ENCODE measurements at places on chromosomes 4 and X. TPM values are rescaled to one million over a fixed set of nuclear protein-coding genes. Genes with fewer than 3 reads are reported as not detected.

The BTC gene
- total RNA-seq: not detected

The PDGFRA gene
- total RNA-seq: not detected

The SYTL4 gene
- not detected for total RNA-seq

The NXF2B gene
- not detected for total RNA-seq

The SORCS2 gene
- total RNA-seq: not detected

The P2RY10 gene
- total RNA-seq: 46.4 TPM

The SLC16A2 gene
- 0.12 TPM for total RNA-seq

The EVC gene
- total RNA-seq: 0.69 TPM

The TEX13B gene
- total RNA-seq: not detected

The RPS6KA6 gene
- total RNA-seq: not detected

The NALF2 gene
- total RNA-seq: 0.15 TPM

The DGAT2L6 gene
- not detected for total RNA-seq

The ZNF275 gene
- total RNA-seq: 20.2 TPM

The DOCK11 gene
- total RNA-seq: 76.6 TPM

The TLR8 gene
- total RNA-seq: not detected

The GLRA3 gene
- not detected for total RNA-seq

The AREG gene
- not detected for total RNA-seq

The ARHGEF6 gene
- total RNA-seq: 97.2 TPM

The PRSS12 gene
- total RNA-seq: not detected

The CXCL11 gene
- total RNA-seq: not detected

The NSUN7 gene
- not detected for total RNA-seq

The HPSE gene
- 26.1 TPM for total RNA-seq

The PCSK1N gene
- total RNA-seq: 0.33 TPM

The TRAM1L1 gene
- total RNA-seq: not detected

The CSAG3 gene
- total RNA-seq: 0.62 TPM

The SEC24D gene
- total RNA-seq: 33.1 TPM

The MAGEE1 gene
- total RNA-seq: 4.7 TPM

The NDUFA1 gene
- 104 TPM for total RNA-seq

The SPANXD gene
- total RNA-seq: not detected

The GAGE13 gene
- total RNA-seq: not detected

The JAKMIP1 gene
- 9.6 TPM for total RNA-seq

The FAAH2 gene
- 1.4 TPM for total RNA-seq

The NEUROG2 gene
- total RNA-seq: not detected

The COX7B2 gene
- not detected for total RNA-seq

The ANXA3 gene
- total RNA-seq: 2.2 TPM

The PNMA6A gene
- 0.23 TPM for total RNA-seq

The PABPC1L2B gene
- not detected for total RNA-seq

The RBM47 gene
- 0.92 TPM for total RNA-seq

The VCX3B gene
- not detected for total RNA-seq

The XAGE1B gene
- total RNA-seq: not detected
